ENCODE measurements at places on chromosomes 4 and X. TPM values are rescaled to one million over a fixed set of nuclear protein-coding genes. Genes with fewer than 3 reads are reported as not detected.

The CORIN gene
- 0.22 TPM for total RNA-seq

The SLC6A8 gene
- 0.65 TPM for total RNA-seq

DNA sequence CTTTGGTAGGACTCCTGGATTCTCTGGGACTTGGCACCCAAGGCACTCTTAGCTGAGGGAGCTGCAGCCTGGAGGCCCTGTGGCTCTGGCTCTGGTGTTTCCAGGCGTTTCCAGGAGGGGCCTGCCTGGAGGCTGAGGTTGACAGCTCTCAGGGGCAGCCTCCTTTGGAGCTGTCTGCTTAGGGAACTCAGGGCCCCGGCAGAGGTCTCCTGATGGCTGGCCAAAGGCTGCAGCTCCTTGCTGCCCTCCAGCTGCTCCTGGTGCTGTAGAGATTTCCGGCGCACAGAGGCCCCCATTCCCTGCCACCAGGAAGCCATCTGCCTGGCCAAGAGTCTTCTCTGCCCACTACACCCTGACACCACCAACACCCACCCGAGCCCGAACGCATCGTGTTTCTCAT is 25.3 kb upstream of the ARHGEF38 start:
- H3K27ac ChIP-seq, result no peak overlapping the region
- no peak overlapping the region for H3K4me3 ChIP-seq
- DNase-seq, result no peak
- H3K4me1 ChIP-seq, result no peaks in the 10 kb centered on the region
- H3K27me3 ChIP-seq, result peaks cover 7% of the 10 kb centered on the region
- H3K36me3 ChIP-seq, result no peaks in the 10 kb centered on the region

GRCh38 chrX:154981116-154981411 is 41.5 kb downstream of the F8 start:
- H3K4me3 ChIP-seq, result no peak overlapping the region
- peaks cover 19% of the 10 kb centered on the region for H3K4me1 ChIP-seq
- H3K27me3 ChIP-seq, result no peaks in the 10 kb centered on the region

DNA sequence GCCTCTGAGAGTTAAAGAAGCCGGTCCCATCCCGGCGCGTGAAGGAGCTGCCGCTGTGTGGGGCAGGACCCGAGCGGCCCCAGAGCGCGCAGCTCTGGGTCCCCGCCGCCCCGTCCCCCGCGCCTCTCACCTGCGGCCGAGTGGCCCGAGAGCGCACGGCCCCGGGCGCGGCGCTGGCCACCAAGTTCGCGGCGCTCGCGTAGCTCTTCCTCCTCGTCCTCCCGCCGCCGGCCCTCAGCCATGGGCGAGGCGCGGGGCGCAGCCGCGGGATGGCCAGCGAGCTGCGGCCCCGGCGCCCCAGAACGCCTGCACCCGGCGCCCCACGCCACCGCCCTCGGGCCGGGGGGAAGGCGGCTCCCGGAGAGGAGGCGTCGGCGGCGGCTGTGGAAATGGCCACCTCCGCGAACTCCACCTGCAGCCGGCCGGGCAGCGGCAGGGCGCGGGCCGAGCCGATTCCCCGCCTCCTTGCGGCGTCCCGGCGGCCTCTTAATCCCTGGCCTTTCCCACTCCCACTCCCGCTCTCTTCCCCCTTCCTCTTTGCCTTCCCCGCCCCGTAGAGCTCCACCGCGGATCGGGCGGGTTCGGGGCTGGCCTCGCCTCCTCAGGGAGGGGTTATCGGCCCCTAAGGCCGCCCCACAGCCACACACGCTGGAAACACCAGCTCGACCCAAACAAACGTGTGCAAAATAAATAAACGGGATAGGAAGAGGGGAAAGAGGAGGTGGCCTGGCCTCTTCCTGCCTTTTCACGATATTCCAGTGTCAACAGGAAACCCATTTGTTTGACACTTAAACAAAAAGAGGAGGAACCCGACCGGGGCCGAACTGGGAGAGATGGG is at the start of gene SH3D19:
SH3D19 (minus strand) TSS at position 495 of the 838 bp plus-strand sequence; CDS start at position 242, 253 bp downstream.
- H3K27me3 ChIP-seq, result peaks cover 59% of the 10 kb centered on the region
- H3K27ac ChIP-seq, result no peak within 1 kb of the TSS
- H3K4me3 ChIP-seq, result peak within 1 kb of the TSS; percentile 63
- DNase-seq, result no peak
- H3K4me1 ChIP-seq, result peaks cover 11% of the 10 kb centered on the region

DNA sequence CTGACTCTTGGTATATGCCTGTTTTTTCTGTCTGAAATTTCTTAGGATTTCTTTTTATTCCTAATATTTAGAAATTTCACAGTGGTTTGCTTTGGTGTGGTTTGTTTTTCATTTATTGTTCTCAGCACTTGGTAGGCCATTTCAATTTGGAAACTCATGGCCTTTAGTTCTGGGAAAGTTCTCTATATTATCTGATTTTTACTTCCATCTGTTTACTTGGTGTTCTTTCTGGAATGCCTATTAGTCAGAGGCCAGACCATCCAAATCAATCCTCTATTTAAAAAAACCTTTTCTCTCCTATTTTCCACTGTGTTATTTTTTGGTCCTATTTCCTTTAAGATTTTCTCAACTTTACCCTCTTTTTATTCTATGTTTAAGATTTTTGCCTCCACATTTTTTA is 188.1 kb upstream of the SFRP2 start:
- no peaks in the 10 kb centered on the region for H3K4me1 ChIP-seq
- no peak for DNase-seq
- H3K4me3 ChIP-seq, result no peak overlapping the region
- no peak overlapping the region for H3K27ac ChIP-seq

GRCh38 chr4:88964450-88964849 is 92.5 kb downstream of the FAM13A start:
- H3K36me3 ChIP-seq, result peaks cover 6% of the 10 kb centered on the region
- H3K27ac ChIP-seq, result no peak overlapping the region
- peaks cover 10% of the 10 kb centered on the region for H3K4me1 ChIP-seq
- DNase-seq, result no peak
- no peaks in the 10 kb centered on the region for H3K27me3 ChIP-seq

DNA sequence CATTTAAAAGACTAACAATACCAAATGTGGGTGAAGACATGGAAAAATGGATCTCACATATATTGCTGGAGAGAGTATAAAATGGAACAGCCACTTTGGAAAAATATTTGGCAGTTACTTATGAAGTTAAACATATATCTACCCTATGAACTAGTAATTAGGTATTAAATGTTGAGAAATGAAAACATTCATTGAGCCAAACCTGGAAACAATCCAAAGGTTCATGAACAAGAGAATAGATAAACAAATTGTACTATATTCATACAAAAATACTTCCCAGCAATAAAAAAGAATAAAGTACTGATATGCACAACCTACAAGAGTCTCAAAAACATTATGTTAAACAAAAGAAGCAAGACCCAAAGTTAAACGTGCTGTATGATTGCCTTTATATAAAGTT is 4.0 kb upstream of the EGF start:
- no peaks in the 10 kb centered on the region for H3K36me3 ChIP-seq
- H3K4me1 ChIP-seq, result no peaks in the 10 kb centered on the region
- no peak overlapping the region for H3K27ac ChIP-seq
- peaks cover 43% of the 10 kb centered on the region for H3K27me3 ChIP-seq
- no peak for DNase-seq
- H3K4me3 ChIP-seq, result no peak overlapping the region

GRCh38 chr4:174549721-174550120 is 27.4 kb upstream of the HPGD start:
- no peaks in the 10 kb centered on the region for H3K36me3 ChIP-seq
- no peaks in the 10 kb centered on the region for H3K27me3 ChIP-seq
- no peak overlapping the region for H3K4me3 ChIP-seq
- no peak for DNase-seq
- no peak overlapping the region for H3K27ac ChIP-seq

DNA sequence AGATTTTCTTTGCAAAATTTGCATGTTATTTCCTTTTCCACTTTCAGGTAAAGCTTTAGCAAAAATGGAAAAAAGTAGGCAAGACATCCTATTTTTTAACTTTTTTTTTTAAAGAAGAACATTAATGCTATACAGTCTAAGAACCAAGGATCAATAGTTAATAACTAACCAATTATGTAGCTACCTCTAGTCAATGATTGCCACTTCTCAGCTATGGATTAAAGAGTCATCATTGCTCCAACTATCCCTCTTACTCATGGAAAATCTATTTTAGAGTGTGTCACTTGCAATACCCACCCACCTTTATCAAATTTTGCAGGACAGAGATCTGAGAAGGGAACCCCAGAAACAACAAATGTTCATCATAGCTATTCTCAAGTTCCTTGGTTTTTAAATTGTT is 223.1 kb downstream of the ANK2 start:
- no peaks in the 10 kb centered on the region for H3K4me1 ChIP-seq
- H3K4me3 ChIP-seq, result no peak overlapping the region
- DNase-seq, result no peak
- no peak overlapping the region for H3K27ac ChIP-seq
- peaks cover 11% of the 10 kb centered on the region for H3K27me3 ChIP-seq
- H3K36me3 ChIP-seq, result no peaks in the 10 kb centered on the region

The TMEM47 gene
- not detected for total RNA-seq

The USP26 gene
- not detected for total RNA-seq

The XAGE2 gene
- total RNA-seq, result not detected

GRCh38 chrX:109943092-109943739 is 59.7 kb upstream of the TMEM164 start:
- no peak overlapping the region for H3K27ac ChIP-seq
- no peak for DNase-seq
- H3K4me3 ChIP-seq, result no peak overlapping the region
- H3K27me3 ChIP-seq, result no peaks in the 10 kb centered on the region
- no peaks in the 10 kb centered on the region for H3K36me3 ChIP-seq
- H3K4me1 ChIP-seq, result no peaks in the 10 kb centered on the region

DNA sequence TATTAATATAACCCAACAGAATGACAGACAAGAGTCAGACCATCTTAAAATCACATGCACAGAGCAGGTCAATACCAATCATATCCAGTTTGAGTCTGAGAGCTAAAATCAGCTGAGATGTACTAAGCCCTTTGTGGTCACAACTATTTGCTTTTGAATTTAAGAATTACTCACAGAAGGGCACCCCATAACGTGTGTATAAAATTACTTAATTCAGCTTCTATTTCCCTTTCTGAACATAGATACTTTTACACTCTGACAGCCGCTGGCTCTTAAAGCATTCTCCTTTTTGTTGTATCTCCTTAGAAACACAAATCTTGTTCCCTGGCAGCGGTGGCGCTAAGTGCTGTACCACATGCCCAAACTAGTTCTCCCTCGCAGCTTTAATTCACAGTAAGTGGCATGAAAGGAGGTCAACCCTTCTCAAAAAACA is 14.8 kb upstream of the PPARGC1A start:
- H3K36me3 ChIP-seq, result no peaks in the 10 kb centered on the region
- no peaks in the 10 kb centered on the region for H3K27me3 ChIP-seq
- DNase-seq, result no peak
- no peaks in the 10 kb centered on the region for H3K4me1 ChIP-seq
- no peak overlapping the region for H3K4me3 ChIP-seq

DNA sequence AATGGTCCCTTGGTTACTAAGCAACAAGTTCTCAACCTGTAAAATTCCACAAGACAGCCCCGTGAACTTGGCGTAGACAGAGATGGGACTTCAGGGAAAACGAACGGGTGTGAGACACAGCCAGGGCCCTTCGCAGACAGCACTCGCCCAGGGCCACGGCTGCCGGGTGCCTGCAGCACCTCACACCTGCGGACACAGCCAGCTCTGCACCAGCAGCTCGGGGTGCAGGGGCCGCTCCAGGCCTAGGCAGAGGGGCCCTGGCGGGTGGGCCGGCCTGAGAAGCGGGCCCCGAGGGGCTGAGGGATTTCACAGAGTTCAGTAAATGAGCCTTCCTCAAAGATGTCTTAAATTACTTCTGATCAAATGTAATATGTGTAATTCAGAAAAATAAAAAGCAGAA is 34.0 kb downstream of the GAK start:
- no peak overlapping the region for H3K4me3 ChIP-seq
- no peaks in the 10 kb centered on the region for H3K4me1 ChIP-seq
- no peak for DNase-seq
- peaks cover 20% of the 10 kb centered on the region for H3K36me3 ChIP-seq
- no peak overlapping the region for H3K27ac ChIP-seq

DNA sequence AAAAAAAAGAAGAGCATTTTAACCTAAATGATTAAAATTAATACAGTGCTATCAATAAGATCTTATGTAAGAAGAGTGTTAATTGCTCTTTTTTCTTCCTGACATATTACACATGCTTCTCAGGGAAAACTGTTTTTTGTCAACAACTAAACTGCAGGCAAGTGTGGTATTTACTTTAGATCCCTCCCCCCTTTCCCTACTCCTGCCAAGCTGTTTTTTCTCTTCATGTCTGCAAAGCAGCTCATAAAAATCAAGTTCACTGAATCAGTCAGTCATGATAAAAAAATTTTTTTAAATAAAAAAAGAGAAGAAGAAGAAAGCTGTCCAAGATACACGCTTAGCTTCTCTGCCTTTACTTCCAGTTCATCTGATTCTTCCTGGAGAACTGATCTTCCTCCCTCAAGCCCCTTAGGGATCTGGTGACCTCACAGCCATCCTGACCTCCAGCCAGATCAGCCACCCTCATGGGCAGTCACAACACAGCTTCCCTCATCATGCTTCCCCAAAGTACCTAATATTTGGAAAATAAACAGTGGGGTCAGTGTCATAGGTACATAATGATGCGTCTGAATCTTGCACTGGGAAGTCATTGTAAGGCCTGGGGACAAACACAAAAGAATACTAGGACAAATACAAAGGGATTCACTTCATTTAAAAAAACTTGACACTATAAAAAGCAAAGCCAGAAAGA is 87.0 kb downstream of the ZNF827 start:
- DNase-seq, result no peak
- no peaks in the 10 kb centered on the region for H3K27me3 ChIP-seq
- H3K4me1 ChIP-seq, result no peaks in the 10 kb centered on the region
- H3K4me3 ChIP-seq, result no peak overlapping the region
- no peak overlapping the region for H3K27ac ChIP-seq

- no peaks in the 10 kb centered on the region for H3K27me3 ChIP-seq
- DNase-seq, result peak; percentile 67
- peak overlapping the region; percentile 78 for H3K27ac ChIP-seq
- H3K4me3 ChIP-seq, result peak overlapping the region; percentile 15
- peaks cover 28% of the 10 kb centered on the region for H3K4me1 ChIP-seq
Observed at GRCh38 chr4:100106982-100107381, 83.3 kb downstream of the DDIT4L start.

DNA sequence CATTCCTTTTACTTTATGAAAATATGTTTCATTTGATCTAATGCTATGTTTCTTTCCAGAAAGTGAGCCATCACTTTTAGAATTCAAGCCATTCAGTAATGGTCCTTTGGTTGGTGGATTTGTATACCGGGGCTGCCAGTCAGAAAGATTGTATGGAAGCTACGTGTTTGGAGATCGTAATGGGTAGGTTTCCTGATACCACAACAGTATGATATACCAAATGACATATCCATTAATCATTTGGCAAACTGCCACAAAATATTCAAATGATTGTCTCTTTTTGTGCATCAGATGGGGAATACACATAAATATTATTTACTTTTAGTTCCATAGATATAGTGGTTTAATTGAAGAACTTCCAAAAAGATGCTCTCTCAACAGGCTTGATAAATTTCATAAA is 68.2 kb downstream of the HHIP start:
- no peaks in the 10 kb centered on the region for H3K27me3 ChIP-seq
- no peak overlapping the region for H3K4me3 ChIP-seq
- H3K36me3 ChIP-seq, result no peaks in the 10 kb centered on the region
- no peaks in the 10 kb centered on the region for H3K4me1 ChIP-seq
- no peak overlapping the region for H3K27ac ChIP-seq
- DNase-seq, result no peak
